ENCODE measurements at places on chromosomes 3 and 15.

DNA sequence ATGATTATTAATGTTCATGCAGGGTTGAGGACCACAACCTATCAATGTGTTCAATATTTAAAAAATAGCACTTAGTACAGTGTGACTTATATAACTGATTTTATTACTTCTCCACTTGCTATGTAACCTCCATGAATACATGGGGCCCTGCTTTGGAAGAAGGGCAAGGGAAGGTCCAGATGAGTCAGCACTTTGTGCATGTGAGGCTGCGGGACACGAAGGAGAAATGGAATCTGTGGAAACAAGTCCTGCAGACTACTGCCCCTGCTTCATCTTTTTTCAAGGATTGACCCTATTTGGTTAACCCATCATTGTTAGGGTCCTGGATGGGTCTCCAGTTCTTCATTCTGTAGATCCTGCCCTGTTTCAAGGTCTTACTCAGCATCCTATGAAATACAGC is 1.6 kb downstream of the NXPE3 start:
- no peak for DNase-seq

DNA sequence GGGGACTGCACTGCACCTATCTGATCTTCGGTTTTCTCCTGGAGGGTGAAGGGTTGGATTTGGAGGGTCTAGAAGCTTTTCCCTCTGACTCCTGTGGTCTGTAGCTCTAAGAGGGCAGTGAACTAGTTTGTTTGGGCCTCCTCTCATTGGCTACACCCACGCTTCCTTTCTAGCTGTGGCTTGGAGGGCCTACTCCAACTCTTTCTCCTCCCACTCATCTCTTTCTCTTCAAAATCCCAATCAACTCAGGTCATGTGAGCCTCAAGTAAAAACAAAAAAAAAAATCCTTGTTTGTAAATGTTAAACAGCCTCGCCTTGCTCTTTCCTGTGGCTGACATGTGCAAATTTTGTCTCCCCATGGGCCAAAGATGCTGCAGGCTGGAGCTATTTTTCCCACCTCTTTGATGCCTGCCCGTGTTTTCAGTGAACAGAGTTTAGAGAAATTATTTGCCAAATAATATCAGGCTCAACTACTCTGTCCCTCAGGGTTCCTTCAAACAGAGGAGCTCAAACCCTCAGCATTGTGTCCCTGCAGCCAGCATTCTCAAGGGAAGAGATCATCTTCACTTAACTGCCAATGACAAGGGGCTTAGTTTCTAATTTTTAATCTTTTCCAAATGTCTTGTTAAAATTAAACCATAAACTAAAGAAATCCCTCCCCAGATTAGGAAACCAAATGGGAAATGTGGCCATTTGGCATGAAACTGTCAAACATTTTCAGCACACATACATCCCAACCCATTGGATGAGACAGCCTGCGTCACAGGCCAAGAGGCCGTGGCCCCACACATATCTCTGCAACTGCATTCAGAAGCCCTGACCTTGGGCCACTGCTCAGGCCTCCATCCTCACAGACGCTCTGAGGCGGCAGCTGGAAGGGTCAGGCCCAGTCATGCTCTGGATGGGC is 114.8 kb upstream of the THBS1 start:
- no peak for DNase-seq

- DNase-seq, result no peak
Measured at GRCh38 chr3:46400000-46400734, 6.7 kb downstream of the CCR5AS start.

DNA sequence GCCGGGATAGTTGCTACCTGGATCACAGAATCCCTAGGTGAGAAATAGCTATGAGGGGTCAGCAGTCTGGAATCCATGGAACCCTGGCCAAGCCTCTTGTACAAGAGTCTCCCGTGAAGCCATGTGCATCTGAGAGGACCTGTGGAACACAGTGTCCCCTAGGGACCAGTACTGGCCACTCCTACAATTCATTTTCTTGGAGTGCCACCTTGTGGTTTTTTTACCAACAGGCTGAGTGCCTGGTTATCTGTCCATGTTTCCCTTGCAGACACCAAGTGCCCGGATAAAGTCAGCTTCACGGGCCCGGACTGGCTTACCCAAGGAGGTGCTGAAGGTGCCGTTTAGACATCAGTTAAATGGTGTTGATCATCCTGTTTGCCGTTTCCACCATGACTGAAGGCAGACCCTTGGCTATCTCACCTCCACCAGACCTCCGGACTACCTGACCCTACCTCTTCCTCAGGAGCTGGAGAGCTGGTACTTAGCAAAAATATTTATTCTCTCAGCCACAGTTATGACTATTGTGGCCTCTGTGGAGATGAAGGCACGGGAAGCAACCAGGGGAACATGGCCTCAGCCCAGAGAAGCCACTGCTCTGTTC is 93.9 kb downstream of the RBPMS2 start:
- DNase-seq, result peak; percentile 81

DNA sequence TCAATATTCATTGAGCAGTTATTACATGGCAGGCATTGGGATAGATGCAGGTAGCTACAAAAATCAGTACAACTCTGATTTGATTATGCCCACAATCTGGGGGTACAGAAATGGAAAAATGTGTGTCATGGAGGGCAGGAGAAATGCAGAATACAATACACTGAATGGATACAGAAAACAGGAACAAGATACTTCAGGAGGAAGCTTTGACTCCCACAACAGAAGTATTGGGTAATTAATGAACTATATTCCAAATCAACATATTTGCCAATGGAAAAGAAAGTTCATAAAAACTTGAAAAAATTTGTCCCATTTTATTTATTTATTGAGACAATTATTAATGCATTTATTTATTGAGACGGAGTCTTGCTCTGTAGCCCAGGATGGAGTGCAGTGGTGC is 207.0 kb downstream of the SUCLG2 start:
- DNase-seq, result no peak

DNA sequence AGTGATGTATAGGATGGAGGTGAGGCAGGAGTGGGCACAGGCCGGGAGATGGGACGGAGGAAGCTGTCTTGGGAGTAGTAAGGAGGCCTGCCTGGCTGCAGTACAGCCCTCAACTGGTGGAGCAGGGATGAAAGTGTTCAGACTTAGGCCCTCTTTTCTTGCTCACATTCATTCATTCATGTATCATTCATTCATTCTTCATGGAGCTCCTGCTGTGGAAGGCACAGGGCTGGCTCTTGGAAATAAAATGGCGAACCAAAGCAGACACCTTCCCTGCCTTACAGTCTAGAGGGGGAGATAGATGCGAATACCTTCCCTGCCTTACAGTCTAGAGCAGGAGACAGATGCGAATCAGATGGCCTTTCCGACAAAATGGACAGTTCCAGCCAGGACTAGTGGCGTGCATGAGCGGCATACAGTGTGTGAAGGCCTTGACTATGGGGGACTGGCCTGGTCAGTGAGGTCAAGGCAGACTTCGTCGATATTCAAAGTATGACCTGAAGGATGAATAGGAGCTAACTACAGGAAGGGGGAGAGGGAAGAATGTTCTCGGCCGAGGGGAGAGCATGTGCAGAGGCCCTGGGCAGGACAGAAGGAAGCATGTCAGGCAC is 143.2 kb upstream of the TLE3 start:
- no peak for DNase-seq

- DNase-seq, result peak; percentile 41
Measured at GRCh38 chr3:141738891-141739363, 829 bp downstream of the RNF7 start.

DNA sequence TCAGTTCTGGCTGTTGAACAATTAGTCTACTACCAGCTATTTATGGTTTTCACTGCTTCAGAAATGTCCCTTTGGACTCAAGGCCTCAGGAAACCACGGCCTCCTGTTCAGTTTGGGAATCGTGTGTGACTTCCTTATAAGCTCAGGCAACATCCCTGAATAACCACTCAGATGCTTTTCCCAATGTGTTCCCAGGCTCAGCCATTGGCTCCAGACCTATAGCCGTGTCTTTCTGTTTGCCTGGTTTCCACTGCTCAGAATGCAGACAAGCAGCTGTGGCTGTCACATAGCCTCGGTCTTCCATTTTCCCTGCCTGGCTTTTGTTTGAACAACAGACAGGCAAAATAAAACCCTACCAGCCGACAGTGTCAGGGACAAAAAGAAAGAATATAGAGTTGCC is 63.2 kb upstream of the ATP2B2 start:
- no peak for DNase-seq

DNA sequence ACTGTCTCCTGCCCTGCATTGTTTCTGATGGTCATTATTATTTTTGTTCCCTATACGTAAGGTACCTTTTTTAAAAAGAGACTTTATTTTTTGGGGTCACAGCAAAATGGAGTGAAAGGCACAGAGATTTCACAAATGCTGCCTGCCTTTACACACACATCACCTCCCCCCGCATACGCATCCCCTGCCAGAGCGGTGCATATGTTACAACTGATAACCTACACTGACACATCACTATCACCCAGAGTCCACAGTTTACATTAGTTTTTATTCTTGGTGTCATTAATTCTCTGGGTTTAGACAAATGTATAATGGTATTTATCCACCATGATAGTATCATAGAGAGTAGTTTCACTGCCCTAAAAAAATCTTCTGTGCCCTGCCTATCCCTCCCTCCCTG is 43.6 kb upstream of the KLF13 start:
- no peak for DNase-seq

DNA sequence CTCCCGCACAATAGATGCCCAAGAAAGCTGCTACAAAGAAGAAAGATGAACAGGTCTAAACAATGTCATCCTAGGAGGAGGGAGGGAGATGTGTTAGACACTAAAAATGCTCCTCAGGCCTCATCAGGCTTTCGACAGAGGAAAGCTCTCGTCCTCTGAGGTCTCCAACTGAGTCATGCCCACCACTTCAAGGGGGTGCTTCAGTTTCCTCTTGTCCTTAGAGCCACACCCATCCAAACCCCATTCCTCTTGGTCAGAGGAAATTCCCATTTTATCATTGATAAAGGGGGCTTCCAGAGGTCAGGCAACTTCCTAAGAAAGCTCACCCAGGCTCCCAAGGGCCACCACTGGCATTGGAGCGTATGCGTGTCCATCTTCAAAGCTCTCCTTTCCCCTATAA is 50.1 kb downstream of the HEG1 start:
- DNase-seq, result no peak

- DNase-seq, result peak; percentile 85
Measured at GRCh38 chr3:120558771-120559241, 37.3 kb upstream of the NDUFB4 start.

- DNase-seq, result no peak
Measured at GRCh38 chr15:25237291-25237978, 201.4 kb downstream of the UBE3A start.

DNA sequence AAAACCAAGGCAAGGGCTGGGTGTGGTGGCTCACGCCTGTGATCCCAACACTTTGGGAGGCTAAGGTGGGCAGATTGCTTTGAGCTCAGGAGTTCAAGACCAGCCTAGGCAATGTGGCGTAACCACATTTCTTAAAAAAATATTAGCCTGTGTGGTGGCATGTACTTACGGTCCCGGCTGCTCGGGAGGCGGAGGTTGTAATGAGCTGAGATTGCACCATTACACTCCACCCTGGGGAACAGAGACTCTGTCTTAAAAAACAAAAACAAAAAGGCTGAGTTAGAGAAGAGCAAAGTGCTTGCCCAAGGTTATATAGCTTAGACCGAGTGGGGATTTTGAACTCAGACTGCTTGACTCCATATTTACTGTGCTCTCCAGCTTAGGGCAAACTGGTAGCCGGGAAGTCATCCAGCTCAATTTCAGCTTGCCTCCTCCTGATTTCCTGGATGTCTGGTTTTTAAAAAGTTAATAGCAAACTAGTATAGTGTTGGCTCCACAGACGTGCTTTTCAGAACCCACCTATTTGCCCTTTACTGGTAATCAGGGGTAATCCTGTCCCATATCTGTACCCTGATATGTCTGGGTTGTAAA is 138.9 kb downstream of the CACNA1D start:
- no peak for DNase-seq

GRCh38 chr3:190495796-190496195 is 18.1 kb upstream of the IL1RAP start:
- DNase-seq, result peak; percentile 50

DNA sequence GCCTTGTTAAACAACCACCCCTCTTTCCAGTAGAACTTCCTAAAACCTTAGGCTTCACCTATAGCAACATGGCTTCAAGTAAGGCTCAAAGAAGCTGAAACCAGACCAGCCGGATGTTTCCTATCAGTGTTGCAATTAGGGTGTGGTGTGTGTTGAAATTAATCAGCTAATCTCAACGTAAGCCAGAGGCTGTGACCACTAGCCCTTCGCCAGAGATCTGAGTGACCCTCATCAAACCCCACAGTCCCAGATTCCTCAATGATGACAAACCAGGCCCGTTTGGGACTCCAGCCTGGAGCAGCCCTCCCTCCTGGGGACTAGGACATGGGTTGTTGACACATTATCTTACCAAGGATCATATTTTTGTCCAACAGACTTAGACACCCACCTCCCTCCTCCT is 27.3 kb downstream of the CYP11A1 start:
- DNase-seq, result no peak

- DNase-seq, result no peak
Measured at GRCh38 chr3:99250821-99251355, 349.4 kb upstream of the DCBLD2 start.

- DNase-seq, result no peak
Measured at GRCh38 chr3:48548126-48548525, 8.5 kb downstream of the PFKFB4 start.

- no peak for DNase-seq
Measured at GRCh38 chr3:87084868-87085267, 93.9 kb upstream of the VGLL3 start.

GRCh38 chr3:103134023-103134724 is 699.4 kb downstream of the ZPLD1 start:
- DNase-seq, result no peak

DNA sequence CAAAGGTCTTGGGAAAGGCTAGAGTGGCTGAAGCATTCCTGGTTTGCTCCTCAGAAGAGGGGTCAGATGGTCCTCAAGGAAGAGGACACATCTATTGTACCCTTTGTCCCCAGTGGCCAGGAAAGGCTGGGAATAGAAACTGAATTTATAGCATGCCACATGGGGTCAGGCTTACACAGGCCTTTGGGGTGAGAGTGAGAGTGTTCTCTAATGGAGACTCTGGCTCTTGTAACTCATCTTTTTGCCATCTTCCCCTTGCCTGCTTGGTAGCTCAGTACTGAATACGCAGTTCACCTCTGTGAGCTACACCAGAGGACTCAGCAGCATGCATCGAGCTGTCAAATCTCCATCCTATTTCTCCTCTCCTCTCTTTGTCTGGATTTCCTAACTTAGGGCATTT is 87.5 kb downstream of the ATP2B2 start:
- DNase-seq, result peak; percentile 52

GRCh38 chr3:66435989-66436388 is 64.8 kb downstream of the LRIG1 start:
- DNase-seq, result no peak

GRCh38 chr3:45180899-45181298 is 34.7 kb upstream of the CDCP1 start:
- no peak for DNase-seq

GRCh38 chr3:192284443-192285072 is 442.8 kb downstream of the FGF12 start:
- DNase-seq, result no peak

DNA sequence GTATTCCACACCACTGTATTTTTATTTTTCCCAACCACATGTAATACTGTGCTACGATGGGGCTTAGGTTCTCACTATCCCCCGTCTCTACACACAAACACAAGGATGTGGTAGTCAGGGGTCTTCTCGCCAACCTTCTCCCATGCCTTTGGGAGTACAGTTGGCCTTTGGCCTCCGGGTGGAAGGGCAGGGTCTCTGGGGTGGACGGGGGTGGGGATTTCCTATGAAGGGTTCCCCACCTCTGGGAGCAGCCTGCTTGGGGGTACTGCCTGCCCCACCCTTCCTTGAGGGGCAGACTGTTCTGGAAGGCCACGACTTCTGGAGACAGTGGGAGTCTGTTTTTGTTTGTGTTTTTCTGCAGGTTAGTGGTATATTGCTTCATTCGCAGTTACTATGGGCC is 21.3 kb upstream of the RAD18 start:
- DNase-seq, result no peak

- no peak for DNase-seq
Measured at GRCh38 chr3:115071166-115071565, 75.9 kb downstream of the ZBTB20 start.

Measured in SK-MEL-5 (cell line).